ENCODE measurements at places on chromosomes 11 and 22. TPM values are rescaled to one million over a fixed set of nuclear protein-coding genes. Genes with fewer than 3 reads are reported as not detected.

- no peak for DNase-seq
Observed at GRCh38 chr11:25520459-25520858, 811.5 kb upstream of the ANO3 start.

GRCh38 chr22:32355760-32356159 lies 1.9 kb upstream of the RFPL3 start:
- peak; percentile 23 for DNase-seq

GRCh38 chr11:132220474-132220873 lies 850.1 kb downstream of the NTM start:
- DNase-seq = peak; percentile 4

DNA sequence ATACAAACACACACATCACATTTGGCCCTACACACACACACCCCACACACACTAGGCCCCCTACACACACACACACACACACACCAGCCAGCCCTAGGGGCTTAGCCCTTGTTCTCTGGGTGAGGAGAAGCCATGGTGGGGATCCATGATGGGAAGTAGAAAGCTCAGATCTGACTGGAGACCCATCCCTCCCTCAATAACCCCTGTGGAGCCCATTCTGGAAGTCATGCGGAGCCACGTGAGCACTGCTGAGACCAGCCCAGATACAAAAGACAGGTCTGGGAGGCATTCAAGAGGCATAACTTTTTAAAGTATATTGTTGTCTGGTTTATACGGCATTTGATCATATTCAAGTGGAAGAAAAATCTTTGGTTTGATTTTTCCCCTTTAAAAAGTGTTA lies 448.5 kb downstream of the SOX6 start:
- no peak for DNase-seq

- peak; percentile 41 for DNase-seq
Observed at GRCh38 chr22:20624161-20624616, 116.8 kb downstream of the MED15 start.

DNA sequence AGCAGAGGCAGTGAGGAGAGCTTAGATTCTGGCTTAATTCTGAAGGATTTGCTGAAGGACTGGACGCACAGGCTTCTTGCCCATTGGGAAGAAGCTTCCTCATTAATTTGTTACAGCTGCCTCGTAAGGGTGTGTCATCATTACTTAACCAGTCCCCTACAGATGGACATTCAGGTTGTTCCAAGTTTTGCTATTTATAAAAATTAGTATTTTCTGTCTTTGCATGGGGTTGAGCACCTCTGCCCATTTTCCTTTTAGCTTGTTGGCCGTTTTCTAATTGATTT lies 38.1 kb downstream of the CAPN1 start:
- no peak for DNase-seq

DNA sequence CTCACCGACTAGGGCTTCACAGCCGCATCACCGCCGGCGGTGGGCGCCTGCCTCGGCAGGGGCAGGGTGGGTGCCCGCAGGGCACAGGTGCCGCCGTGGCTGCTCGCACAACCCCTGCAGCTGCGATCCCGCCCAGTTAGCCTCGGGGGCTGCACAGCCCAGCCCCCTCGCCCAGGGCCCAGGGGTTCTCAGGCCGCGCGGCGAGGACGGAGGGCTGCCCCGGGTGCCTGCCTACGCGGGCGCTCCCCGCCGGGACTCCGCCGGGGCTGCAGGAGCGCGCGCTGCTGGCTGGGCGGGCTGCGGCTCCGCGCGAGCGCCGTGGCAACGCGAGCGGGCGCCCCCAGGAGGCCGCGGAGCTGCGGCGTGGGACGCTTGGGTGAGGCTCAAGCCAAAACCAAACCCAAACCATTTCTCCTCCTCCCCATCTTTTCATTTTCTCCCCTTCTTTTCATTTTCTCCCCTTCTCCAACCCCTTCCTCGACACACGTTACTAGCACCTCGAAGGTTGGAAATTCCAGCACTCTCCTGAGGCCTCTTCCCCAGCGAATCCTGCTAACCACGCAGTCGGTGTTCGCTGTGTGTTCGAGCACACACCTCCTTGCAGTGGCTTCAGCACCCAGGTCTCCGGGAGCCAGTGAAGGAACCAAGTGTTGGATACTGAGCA lies at the start of gene MICAL3:
MICAL3 (minus strand) TSS at position 286 of the 664 bp plus-strand sequence. CDS start 117,749 bp downstream, outside the sequence.
- peak; percentile 68 for DNase-seq

DNA sequence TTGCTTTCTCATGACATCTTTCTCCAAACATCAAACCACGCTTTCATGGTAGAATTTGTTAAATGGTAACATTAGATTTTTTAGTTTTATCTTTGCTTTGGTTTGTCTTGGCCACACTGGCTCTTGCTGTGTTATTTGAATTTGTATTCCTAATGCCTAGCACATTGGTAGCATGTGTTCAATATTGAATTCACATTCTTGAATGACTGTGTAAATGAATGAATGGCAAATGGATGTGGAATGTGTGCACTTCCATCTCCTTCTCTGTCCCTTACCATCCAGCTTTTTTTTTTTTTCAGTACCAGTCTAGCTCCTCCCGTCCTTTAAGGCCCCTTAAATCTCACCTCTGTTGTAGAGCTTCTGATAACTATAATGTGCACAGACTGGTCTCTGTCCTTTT lies 41.2 kb downstream of the HEPHL1 start:
- DNase-seq = no peak

DNA sequence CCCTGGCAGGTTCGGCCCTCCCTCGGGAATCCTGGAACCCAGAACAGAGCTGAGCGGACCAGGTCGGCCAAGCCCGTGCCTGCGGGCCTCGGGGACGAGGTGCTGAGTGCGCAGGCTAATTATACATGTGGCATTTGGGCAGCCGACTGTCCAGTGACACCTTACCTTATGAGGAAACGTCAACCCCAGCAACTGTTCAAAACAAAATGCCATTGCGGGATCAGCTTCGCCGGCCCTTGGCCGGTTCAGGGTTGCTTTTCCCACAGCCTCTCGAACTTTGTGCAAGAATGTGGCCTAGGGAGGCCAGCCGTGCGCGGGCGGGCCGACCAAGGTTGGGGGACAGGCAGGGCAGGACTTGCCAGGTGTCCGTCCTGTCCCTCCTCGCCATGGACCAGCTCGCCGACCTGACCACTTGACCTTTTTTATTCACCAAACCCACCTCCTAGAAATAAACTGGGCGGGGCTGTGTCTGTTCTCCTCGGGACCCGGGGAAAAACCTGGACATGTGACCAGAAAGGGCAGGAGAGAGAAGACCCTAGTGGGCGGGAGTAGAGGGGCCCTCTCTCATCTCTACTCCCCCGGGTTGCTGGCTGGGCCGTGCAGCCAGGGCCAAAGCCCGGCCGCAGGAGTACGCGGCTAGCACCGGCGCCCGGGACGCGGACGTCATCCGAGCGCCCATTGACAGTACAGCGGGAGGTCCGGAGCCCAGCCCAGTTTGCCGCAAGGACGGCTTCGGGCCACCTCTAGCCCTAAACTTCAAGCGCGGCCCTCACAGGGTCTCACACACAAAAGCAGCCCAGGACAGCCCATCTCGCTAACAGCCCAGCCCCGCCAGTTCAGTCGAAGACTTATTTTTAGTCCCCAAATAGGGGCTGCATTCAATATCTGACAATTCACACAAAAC lies 134.3 kb upstream of the C11orf58 start:
- DNase-seq = peak; percentile 23

The TSPAN18 gene
- total RNA-seq = not detected

The RHOD gene
- 234 TPM for total RNA-seq

The MRGPRF gene
- total RNA-seq = 0.33 TPM

The ASCL2 gene
- not detected for total RNA-seq
